ENCODE measurements at places on chromosomes 6 and 20.
A peak's percentile ranks its signal among the peaks of the same experiment; 100 is the strongest.

DNA sequence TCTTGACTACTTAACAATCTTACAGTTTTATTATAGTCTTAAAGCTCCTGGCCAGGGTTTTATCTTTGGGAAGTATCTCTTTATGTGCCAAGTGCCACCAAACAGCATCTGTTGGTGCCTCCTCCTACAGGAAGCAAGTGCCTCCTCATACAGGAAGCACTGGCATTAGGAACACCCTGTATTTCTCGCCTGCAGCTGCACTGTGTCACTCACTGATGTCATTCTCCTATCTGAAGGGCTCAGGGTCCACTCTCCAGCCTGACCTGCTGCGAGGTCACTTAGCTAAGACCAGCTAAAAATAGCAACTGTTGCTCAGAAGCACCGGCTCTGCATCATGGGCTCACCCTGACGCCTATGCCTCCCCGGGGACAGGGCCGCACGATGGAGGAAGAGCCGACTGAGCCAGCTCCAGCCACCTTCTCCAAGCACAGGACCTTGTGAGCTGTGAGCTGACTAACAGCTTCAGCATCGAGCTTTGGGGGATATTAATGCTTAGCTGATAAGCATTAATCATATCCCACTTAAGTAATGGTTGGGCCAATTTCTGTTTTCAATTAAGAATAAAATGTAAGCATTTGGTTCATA, 66.3 kb upstream of the CD93 start:
- DNase-seq, result no peak

DNA sequence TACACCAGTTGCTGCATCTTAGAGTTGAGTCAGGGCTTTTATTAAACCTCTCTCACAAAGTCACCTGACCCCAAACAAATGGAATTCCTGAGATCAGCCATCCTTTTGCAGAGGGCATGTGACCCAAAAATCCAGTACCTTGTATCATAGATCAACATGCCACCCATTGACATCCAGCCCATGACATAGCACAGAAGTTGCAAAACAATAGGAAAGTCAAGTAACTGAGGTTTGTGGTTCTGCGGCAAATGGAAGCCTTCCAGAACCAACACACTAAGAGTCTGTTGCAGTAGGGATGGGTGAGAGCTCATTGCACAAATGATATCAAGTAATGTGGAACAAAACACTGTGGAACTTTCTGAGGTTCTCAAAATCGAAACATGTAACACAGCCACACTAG, 111.2 kb downstream of the PDE7B start:
- no peak for DNase-seq

GRCh38 chr20:19876828-19877460, 118.9 kb downstream of the RIN2 start:
- no peak for DNase-seq

- DNase-seq, result no peak
Observed at GRCh38 chr20:43984587-43984986, 69.9 kb downstream of the TOX2 start.

- DNase-seq, result no peak
Observed at GRCh38 chr20:48679599-48679998, 148.2 kb downstream of the PREX1 start.

GRCh38 chr20:63537525-63538203, 488 bp upstream of the PTK6 start:
- peak; percentile 10 for DNase-seq

DNA sequence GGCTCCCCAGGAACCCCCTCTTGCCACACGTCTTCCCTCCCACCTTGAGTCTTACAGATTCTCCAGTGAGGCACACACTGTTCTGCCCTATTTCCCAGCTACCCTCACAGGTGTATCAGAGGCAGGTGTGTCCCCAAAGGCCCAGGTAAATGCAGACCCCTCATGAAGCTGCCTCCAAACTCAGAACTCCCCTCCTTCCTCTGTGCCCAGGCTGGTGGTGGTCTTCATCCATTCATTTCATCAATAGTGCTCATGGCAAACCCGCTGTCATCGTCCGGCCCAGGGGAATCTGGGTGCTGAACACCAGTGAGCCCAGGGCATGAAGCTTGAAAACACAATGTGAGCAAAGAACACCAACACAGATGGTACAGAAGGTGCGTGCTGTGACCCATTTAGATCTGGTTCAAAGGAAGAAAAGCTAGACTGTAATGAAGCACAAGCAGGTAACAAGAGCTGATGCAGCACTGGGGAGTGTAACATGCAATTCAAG, 213.1 kb downstream of the SYNDIG1 start:
- DNase-seq, result no peak

- DNase-seq, result no peak
Observed at GRCh38 chr20:62949962-62950361, 2.5 kb upstream of the SLC17A9 start.

DNA sequence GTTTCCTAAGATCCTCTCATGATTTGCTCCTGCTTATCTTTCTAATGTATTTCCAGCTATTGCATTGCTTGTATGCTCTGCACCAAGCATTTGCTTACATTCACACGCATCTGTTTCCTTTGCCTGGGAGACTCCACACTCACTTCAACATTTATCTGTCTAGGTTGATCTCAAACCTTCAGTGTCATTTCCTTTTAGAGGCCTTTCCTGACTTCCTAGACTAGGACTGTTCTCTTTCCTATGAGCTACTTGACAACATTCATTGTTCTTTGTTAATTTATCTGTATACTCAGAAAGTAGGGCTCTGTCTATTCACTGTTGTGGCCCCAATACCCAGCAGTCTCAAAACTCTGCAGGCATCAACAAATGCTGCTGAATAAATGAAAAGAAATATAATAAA, 84.4 kb downstream of the WASF1 start:
- no peak for DNase-seq

DNA sequence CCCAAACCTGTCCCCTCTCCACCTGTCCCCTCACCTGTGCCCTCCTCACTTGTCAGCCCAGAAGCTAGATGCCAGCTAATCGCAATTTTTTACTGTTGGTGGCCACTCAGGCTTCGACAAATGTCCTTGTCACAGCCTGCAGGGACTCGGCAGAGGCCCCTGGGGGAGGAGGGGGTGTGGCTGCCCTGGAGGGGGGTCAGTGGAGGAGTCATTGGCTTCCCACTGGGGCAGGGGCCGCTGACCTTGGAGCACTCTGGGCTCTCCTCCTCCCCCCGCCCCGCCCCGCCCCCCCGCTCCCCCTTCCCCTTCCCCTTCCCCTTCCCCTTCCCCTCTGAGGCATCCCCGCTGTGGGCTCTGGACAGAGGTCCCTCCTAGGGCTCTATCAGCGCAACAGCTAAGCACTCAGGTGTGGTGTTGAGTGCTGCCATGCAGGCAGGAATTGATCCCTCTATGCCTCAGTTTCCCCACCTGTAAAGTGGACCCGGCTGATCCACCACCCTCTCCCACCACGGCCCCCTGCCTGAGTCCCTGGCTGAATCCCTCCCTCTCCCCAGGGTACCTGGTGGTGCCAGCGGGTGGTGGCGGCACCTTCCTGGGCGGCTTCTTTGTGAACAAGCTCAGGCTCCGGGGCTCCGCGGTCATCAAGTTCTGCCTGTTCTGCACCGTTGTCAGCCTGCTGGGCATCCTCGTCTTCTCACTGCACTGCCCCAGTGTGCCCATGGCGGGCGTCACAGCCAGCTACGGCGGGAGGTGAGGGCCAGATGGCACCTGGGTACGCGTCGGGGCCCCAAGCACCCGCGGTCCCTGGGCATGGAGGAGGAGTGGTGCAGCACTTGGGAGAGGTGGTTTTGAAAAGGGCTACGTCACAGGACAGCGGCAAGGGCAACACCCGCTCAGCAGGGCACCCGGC, 23.8 kb downstream of the SLCO4A1 start:
- DNase-seq, result no peak

DNA sequence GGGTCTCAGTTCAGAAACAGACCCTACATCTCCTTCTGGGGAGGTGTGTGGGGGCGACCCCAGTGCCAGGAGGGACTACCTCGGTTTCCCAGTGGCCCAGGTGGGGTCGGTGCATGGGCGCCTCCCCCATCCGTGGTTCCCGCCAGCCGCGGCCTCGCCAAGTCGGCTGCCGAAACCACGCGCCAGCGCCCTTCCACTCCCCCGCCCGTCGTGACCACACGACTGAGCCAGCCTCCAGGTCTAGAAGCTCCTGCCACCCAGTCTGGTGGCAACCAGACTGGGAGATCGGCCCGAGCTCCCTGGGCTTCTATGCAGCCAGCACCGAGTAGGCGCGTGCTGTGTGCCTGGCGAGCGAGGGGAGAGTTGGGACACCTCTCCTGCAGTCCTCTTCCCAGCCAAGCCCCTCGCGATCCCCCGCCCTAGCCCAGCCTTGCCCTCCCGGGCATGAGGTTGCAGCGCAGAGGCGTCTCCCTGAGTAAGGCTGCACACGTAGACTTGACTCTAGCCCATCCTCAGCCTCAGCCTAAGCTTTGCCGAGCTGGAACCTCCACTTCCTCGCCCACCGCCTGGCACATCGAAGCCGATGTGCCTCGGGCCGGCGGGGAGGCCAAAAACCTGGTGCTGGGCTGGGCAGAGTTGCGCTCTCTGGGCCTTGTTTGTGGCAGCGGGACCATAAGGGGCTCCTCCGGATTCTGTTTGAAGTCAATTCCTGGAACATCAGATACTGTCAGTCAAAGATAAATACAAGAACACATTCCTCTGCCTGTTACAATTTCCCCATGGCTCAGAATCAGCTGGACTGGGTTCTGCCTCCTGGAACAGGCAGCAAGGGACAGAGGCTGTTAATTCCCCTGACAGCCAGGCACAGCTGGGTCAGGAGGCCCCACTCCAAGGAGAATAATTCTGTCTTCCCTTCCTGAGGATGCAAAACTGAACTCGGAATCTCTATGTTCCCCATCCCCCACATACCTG, 1.5 kb upstream of the CPNE5 start:
- no peak for DNase-seq

- no peak for DNase-seq
Observed at GRCh38 chr6:158311626-158312025, 639 bp upstream of the TULP4 start.

DNA sequence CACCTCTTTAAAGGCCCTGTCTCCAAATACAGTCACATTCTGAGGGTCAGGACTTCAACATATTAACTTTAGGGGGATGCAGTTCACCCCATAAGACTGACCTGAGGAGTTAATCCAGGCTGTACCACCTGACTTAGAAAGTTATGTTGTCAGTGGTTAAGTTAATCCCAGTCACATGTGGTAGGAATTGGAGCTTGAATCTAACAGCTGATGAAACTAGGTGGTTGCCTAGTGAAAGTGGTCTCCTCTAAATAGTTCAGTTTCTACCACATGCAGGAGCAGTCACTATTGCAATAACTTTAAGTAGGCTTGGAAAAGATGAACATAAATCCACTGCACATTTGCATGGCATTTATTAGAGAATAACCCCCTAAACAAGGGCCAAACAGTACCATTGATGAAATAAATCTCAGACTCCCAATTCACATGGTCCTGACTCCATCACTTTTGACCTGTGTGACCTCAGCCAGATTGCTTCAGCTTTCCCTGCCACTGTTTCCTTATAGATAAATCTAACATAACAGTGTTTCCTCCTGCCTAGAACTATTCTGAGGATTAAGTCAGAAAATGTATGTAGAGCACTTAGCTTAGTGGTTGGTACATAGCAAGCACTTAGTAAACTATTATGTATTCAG, 20.1 kb downstream of the SAMD5 start:
- DNase-seq, result no peak

GRCh38 chr6:75932067-75932466, 140.4 kb downstream of the IMPG1 start:
- DNase-seq, result no peak
